ENCODE measurements at places on chromosomes 2 and 18.
A peak's percentile ranks its signal among the peaks of the same experiment; 100 is the strongest.

DNA sequence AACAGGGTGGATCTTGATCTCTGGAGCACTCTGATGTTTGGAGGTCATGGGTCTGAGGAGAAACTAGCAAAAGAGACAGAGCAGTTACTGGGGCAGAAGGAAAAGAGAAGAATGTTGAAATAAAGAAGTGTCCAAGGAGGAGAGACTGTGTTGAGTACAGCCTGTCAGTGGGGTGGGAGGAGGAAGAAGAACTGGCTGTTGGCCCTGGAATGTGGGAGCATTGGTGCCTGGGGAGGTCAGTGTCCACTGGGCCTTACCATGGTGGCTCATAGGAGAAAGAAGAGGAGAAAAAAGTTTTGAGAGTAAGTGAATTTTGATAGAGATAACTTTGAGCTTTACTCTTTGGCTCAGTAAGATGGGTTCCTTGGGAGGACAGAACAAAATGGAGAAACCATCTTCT is 499.0 kb downstream of the TXNL1 start:
- no peak for DNase-seq

DNA sequence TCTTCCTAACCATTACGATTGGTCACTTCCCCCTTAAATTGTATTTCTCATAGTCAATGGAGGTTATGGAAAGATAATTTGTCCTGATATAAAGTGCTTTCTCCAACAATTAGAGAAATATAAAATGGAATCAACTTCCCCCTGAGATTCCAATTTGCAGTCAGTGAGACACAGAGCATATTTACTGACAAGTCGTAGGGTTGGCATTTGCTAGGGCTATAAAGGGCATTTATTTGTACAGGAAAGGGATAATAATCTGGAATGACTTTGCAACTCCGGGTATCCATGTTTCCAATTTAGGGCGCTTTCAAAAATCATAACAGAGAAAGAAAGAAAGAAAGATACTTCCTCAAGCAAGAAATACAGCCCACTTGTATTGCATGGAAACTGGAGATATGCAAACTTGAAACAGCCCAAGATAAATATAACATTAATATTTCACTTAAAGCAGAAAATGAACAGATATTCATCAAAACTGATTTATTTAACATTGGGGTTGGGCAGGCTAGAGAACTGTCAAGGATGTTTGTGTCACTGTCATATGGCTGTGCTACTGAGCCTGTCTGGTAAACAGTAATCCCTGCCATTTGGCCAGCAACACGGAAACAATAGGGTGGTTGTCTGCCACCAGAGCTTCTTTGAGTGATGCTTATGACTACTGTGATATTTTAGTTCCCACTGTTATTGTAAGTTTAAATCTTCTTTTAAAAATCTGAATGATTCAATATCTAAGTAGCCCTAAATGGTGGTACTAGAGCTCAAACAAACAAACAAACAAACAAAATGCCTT is 621.8 kb downstream of the LRP1B start:
- no peak for DNase-seq

- no peak for DNase-seq
Observed at GRCh38 chr2:110852541-110853263, 120.3 kb downstream of the ACOXL start.

DNA sequence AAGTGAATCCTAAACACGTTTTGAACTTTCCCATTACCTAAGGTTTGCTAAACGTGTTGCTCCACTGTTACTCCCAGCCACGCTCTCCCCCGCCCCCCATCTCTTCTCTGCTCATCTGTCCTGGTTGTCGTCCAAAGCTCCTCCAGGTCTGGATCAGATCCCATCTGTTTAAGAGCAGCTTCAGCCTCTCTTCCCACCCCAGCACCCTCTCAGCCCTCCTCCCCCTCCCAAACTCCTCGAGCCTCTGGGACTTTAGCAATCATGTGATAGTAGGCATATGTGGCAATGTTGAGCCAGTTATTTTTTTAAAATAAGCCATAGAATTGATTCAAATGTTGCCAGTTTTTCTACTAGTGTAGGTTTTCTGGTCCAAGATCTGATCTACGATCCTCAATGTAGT is 20.0 kb upstream of the LPIN1 start:
- DNase-seq: no peak

GRCh38 chr18:75290737-75291358 is 80.3 kb downstream of the TSHZ1 start:
- DNase-seq: no peak

- no peak for DNase-seq
Observed at GRCh38 chr2:226079671-226080181, 680.2 kb downstream of the NYAP2 start.

- no peak for DNase-seq
Observed at GRCh38 chr2:57407772-57408201, 638.8 kb upstream of the VRK2 start.

DNA sequence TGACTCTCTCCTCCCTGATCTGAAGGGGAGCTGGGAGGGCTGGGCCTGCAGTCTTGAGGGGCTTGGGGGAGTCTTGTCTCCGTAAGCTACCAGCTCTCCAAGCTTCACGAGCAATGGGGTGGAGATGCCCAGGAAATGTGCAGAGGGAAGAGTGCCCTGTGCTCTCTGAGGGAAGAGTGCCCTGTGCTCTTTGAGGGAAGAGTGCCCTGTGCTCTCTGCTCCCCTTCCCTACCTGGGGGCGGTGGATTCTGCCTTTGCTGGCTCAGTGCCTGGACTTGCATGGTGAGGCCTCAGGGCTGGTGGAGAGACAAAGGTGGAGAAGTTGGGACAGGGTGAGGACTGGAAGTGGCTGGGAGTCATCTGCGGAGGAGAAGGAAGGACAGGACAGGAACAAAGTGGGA is 72.7 kb downstream of the TWIST2 start:
- DNase-seq: no peak

DNA sequence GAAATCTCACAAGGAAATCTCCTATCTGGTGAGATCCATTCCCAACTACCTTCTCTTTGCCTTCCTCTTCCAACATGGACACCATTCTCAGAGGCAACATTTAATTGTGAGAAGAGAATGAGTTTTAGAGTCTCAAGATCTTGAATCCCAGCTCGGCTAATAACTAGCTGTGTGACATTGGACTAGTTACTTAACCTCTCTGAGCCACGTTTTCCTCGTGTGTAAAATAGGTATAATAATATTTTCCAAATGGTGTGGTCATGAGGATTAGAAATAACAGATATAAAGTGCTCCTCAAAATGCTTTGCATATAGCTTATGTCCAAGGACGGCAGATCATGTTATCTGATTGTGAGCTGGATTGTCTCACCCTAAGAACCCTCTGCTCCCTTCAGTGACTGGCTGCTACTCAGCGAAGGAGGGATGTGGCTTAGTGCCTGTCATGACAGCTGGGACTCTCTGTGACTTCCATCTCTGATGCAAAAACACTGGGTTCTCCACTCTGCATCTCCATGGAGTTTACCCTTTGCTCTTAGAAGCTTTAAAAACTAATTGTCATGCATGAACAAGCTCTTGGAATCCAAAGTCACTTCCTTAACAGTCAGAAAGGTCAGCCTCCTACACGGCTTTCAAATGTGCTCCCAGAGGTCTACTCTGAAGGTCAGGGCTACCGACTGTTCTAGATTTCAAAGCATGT is 38.4 kb upstream of the MRPL19 start:
- DNase-seq: peak; percentile 20
